Stimulated activated CD8-positive, alpha-beta memory T cell treated with anti-CD3 and anti-CD28 coated beads, Interleukin-7, amount 100 ng/mL, for 24 hours (primary cell): ENCODE measurements at places on chromosomes 4 and X.

DNA sequence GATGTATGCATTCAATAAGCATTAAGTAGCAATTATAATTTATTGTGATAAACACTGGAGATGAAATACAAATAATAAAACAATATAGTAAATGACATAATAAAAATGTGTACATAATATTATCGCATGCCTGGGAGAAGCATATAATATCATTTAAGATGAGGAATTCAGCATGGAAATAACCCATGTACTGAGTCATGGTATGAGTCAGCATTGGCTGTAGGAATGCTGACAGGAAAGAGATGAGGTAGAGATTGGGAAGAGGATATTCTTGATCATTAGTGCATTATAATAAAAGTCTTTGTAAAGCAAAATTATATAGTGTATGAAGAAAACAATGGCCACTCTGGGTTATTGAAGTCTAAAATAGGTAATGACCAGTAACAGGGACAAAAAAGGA, 82.8 kb downstream of the MAGEB10 start:
- DNase-seq = no peak

DNA sequence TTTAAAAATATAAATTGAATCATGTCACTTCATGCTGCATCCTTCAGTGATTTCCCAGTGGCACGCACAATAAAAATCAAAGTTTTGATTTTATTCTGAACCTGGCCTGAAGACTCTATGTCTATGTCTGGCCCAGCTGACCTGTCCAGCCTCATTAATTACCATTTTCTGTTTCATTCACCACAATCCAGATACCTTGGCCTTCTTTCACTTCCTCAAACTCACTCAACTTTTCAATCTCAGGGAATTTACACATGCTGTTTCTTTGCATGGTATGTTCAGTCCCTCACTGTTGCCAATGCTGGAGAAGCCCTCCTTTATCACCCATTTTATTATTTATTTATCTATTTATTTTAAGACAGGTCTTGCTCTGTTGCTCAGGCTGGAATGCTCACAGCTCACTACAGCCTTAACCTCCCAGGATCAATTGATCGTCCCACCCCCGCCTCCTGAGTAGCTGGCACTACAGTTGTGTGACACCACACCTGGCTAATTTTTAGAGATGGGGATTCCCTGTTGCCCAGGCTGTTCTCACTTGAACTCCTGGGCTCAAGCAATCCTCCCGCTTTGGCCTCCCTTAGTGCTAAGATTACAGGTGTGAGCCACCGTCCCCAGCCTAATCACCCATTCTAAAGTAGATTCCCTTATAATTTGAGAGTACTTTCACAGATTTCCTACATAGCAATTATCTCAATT, 43.1 kb downstream of the ZGRF1 start:
- DNase-seq = no peak

- DNase-seq = no peak
These were observed 256.8 kb downstream of the TRIML1 start for GRCh38 chr4:188396037-188396436.

- no peak for DNase-seq
These were observed 788.6 kb downstream of the GLUD2 start for GRCh38 chrX:121836000-121836399.

DNA sequence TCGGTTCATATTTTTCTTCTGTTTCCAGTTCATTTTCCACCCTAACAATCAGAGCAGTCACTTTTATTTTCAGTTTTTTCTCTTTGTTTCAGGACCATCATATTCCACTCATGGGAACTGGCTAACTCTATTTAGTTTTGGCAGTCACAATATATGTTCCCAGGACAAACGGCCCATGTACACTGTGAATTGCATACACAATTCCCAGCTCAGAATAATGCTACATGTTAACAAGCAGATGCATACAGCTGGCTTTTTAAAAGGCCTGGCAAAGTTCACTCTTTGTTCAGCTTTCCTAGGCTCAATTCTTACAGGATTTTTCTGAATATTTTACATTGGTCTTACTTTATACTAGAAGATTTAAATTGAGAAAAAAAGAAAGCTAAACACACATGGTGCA, 224.9 kb downstream of the ANKRD50 start:
- DNase-seq = no peak

- DNase-seq = no peak
These were observed 22.6 kb upstream of the CD38 start for GRCh38 chr4:15755321-15756155.

GRCh38 chr4:52234561-52235440, 183.7 kb downstream of the SPATA18 start:
- no peak for DNase-seq

DNA sequence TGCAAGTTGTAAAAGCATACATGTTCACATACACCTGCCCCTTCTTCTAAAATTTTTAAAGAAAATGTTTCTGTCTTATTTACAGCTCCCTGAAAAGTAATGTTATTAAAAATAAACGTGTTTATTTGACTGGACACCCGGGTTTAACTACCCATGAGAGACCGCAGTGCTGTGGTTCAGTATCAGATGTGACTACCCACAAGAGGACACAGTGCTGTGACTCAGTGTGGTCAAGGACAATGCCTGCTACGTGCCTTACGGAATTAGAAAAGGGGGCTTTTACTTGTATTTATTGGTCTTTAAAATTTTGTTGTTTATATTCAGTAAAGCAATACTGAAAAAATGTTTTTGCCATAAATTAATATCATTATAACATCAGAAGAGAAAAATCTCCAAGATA, 641.4 kb downstream of the TRIML1 start:
- no peak for DNase-seq

GRCh38 chrX:130108647-130109428, 1.5 kb downstream of the ELF4 start:
- no peak for DNase-seq

DNA sequence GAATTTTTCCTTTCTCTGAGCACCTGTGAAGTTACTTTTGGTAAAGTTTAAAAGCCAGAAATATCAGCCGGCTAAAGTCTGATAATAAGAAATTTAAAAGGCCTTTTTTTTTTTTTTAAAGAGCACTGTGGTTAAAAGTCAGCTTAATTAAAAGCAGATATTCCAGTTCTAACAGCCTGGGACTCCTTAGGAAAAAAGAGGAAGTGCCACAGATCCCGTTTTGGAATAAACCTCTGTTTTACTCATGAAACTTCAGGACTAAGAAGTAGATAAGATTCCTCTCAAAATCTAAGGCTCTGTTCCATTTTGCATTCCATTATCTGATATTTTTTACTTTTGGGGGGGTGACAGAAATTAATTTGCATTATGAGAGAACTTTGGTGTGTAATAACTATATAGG, 37.8 kb downstream of the ABCB7 start:
- no peak for DNase-seq

- no peak for DNase-seq
These were observed 39.4 kb downstream of the STIM2 start for GRCh38 chr4:26899991-26900390.

- DNase-seq = no peak
These were observed 249.6 kb downstream of the OPHN1 start for GRCh38 chrX:68183612-68184214.

- no peak for DNase-seq
These were observed 10.5 kb downstream of the MSX1 start for GRCh38 chr4:4869731-4870571.

GRCh38 chr4:74331252-74331651, 23.0 kb downstream of the EPGN start:
- no peak for DNase-seq

DNA sequence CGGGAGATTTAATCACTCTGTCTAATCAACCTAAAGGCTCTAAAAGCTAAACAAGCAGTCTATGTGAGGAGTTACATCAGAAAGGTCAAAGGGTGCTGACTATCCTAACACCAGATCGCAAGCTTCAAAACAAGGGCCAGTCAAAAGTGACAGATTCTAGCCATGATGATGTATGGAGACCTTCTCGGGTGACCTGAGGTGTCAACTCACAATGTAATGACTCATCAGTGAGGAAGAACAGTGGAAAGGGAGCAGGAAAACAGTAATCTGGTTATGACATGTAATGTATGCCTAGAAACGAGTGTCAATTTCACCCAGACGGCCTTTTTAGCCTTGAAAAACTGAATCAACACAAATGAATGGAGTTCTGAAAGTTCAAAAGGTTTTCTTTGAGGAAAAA, 375.3 kb downstream of the IDS start:
- DNase-seq = no peak

DNA sequence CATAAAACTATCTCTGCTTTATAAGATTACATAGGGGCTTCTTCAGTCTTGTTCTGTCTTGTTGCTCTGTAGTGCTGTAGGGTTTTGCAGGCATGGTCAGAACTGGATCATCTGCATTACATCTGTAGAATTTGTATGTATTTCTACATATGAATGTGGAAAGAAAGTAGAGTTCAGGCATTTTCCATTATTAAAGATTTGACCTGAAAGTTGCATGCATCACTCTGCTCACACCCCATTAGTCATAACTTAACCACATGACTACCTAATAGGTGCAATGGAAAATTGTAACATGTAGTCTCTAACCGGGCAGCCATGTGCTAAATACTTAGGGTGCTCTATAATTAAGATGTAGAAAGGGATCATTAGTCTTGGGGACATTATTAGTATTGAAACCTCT, 45.7 kb upstream of the AGA start:
- DNase-seq = no peak

DNA sequence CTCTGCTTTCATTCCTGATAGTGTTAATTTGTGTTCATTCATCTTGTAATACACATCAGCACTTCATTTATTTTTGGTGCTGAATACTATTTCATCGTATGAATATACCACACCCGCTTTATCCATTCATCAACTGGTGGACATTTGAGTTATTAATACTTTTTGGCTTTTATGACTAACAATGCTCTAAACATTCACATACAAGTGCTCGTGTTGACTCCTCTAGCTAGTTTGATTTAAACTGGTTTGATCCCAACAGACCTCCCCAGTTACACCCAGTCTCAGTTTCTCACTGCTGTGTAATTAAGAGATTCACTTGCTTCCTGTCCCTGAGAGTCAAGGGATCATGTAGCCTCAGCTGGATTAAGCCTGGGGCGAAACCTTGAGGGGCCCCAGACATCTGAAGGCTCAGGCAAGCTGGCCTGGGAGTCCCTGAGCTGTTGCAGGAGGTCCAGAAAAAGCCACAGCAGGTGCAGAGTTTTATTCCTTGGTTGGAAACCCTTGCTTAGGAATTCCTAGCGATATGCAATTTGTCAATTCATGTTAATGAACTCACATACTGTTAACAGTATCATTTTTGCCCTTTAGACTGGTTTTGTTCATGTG, 52.8 kb upstream of the CLDN24 start:
- DNase-seq = no peak

GRCh38 chr4:152635851-152636250, 43.9 kb downstream of the TMEM154 start:
- no peak for DNase-seq

DNA sequence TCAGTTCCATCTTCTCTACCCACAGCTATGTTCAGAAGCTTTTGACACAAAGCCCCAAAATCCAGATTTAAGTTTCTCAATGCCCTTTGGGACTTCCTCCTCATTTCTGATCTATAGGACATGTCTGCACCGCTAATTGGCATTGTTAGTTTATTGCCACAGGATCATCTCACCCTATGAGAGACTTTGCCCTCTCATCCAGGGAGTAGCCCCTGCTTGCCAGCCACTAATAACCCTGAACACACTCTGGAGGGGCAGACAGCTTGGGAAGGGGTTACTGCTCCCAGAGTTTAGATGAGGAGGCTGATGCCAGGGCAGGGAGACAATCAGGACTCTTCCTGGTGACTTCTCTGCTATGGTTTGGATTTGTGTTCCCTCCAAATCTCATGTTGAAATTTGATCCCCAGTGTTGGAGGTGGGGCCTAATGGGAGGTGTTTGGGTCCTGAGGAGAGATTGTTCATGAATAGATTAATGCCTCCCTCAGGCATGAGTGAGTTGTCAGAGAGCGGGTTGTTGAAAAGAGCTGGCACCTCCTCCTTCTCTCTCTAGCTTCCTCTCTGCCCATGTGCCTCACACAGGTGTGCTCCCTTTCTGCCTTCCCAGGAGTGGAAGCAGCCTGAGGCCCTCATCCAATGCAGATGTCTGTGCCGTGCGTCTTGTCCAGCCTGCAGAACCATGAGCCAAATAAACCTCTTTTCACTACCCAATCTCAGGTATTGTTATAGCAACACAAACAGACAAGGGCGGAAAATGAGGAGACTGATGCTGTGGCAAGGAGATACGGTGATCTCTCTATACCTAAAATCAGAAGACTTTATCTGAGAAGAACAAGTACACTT, 3.6 kb upstream of the SCARB2 start:
- no peak for DNase-seq

GRCh38 chrX:110477593-110478228, 119.1 kb downstream of the RTL9 start:
- no peak for DNase-seq

- no peak for DNase-seq
These were observed 119.0 kb downstream of the REELD1 start for GRCh38 chr4:146333187-146333894.
